ENCODE measurements at places on chromosomes 11 and 22.

DNA sequence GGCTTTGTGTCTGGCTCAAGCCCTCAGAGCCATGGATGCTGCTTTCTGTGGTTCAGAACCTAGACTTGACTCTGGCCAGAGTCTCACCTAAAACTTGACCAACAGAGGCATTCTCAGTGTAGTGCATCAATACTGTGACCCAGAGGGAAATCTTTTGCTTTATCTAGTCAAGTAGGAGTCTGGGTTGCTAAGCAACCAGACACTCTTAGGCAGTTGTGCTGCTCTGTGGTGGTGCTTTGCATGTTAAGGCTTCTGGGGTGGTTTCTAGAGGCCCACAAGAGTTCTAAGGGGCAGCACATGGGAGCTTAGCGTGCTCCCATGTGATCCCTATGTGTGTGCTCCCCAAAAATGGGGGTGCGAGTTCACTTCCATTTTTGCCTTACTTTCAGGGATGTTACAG lies 224.6 kb upstream of the PLET1 start:
- DNase-seq: no peak

- DNase-seq: no peak
Observed at GRCh38 chr11:61121192-61121831, 19.0 kb downstream of the CD5 start.

GRCh38 chr11:3177931-3178330 lies 12.8 kb upstream of the OSBPL5 start:
- no peak for DNase-seq

DNA sequence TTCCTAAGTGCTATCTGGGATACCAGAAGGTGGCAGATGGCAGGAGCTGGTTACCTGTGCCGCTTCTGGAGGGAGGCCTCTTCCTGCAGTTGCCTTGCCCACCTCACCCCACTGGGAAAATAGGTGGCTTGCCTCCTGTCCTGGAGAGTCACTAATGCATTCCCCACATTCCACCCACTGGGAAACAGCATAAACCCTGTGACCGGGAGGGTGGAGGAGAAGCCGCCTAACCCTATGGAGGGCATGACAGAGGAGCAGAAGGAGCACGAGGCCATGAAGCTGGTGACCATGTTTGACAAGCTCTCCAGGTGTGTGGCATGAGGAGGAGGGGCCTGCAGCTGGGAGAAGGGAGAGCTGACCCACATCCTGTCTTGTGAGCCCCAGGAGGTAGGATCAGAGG lies 5.6 kb downstream of the RIC8A start:
- DNase-seq: no peak

DNA sequence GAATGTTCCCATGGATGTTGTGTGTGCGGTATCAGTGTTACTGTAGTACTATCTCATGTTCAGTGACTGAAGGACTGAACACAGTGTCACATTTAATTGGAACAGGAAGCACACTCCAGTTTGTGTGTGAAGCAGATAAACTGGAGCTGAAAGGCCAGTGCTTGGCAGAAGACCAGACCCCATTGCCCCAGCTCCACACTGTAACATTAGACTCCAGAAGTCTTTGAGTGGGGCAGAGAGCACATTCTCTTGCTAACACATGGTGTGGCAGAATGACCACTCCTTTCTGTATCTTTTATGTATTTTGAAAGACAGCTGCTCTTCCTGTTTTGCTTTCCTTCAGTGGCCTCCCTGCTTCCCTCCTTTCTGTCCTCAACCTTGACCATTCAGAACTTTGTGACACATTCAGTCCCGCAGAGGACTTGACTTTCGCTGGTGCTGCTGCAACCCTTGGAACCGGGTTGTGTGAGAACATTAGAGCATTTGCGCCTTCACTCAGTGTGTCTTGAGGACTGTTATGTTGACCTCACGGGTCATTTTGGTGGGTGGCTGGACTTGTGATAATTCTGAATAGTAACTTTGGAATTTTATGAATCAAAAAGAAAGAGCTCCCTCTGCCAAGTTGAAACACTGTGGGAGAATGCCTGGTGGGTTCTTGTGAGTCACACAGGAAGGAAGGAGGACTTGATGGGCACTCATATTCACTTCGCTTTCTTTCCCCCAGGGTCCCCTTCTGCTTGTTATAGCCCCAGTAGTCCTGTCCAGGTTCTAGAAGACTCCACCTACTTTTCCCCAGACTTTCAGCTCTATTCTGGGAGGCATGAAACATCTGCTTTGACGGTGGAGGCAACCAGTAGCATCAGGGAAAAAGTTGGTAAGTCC lies 26.4 kb downstream of the AMOTL1 start:
- DNase-seq: no peak

- DNase-seq: no peak
Observed at GRCh38 chr22:45731041-45731797, 59.6 kb downstream of the ATXN10 start.

- no peak for DNase-seq
Observed at GRCh38 chr22:27032091-27032761, 374.8 kb downstream of the MIAT start.

DNA sequence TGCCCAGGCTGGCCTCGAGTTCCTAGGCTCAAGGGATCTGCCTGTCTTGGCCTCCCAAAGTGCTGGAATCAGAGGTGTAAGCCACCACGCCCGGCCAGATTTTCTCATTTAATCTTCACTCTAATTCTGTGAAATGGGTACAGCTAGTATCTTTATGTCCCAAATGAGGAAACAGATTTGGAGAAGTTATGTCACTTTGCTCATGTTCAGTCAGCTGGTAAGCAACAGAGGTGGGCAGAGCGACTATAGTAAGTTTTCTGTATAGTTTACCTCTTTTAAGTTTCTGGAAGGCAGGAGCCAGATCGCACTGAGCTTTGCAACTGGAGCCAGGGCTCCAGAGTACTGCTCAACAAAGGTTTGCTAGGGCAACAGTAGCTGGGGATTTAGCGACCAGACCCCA lies 33.2 kb downstream of the RCOR2 start:
- no peak for DNase-seq

DNA sequence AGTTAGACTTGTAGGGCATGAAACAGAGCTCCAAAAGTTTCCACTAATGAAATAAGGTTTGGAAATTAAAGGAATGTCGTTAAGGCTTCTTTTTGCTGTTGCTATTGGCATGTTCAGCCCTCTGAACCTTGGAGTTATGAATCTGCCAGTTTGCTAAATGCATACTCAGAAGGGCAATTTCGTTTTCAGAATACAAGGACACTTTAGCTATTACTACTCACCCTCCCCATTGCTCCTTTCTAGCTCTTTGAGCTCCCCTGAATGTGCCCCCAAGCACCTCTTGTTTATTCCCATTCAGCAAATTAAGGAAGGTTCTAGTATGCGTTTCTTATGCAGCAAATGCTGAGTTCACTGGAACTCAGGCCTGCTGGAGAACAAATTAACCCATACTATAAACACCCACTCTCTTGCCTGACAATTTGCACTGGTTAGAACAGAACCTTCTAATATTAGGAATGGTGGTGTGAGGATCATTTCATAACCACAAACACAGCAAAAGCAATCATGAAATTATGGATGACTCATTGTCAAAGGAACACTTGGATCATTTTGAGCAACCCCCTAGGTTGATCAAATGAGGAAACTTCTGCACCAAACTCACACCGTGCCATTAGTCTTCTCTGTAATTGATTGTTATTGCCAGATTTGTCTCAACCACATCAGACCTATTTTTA lies 26.2 kb upstream of the LIN7C start:
- DNase-seq: no peak

DNA sequence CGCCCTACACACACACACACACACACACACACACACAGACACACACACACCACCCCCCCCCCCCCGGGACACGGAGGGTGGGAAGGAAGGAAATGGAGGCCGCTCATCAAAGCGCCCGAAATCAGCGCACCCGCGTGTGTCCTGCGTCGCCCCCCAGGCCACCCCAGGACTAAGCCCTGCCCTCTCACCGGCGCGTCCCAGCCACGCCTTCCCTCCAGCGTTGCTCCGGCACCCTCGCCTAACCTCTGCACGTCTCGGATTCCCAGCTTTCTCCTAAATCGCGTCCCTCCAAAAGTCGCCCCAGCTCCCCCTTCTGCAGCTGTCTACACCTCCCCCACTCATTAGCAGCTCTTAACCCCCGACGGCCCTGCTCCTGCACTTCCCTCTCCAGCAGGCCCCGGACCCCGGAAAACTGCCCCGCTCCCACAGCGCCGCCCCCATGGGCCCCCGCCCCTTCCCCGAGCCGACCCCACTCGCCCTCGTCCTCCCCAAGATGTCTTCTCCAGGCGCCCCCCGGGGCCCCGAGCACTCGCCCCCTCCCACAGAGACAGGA lies 557 bp downstream of the PACSIN2 start:
- peak; percentile 22 for DNase-seq

DNA sequence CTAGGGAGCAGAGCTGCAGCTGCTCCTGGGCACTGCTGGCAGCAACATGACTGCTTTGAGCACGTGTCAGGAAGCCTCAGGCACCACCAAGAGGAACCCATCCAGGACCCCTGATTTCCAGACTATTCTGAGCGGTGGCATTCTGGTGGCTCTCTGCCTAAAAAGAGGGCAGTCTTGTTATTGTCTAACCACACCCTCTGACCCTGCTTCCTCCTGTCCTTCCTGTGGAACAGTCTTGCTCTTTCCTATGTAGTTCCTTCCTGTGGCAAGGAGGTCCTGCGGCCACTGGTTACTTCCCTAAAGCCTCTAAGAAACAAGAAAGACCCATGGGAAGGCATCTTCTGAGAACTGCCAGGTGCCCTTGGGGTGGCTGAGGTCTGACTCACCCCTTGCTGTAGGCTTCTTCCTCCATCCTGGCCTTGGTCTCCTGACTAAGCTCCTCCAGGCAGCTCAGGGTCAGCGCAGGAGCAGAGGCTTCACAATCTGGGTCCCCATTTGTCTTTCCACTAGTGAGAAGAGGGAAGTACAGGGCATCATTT lies 13.1 kb upstream of the LYVE1 start:
- no peak for DNase-seq

GRCh38 chr22:49702068-49702397 lies 125.6 kb downstream of the BRD1 start:
- no peak for DNase-seq

GRCh38 chr22:35450824-35451569 lies 51.1 kb downstream of the MCM5 start:
- DNase-seq: no peak

DNA sequence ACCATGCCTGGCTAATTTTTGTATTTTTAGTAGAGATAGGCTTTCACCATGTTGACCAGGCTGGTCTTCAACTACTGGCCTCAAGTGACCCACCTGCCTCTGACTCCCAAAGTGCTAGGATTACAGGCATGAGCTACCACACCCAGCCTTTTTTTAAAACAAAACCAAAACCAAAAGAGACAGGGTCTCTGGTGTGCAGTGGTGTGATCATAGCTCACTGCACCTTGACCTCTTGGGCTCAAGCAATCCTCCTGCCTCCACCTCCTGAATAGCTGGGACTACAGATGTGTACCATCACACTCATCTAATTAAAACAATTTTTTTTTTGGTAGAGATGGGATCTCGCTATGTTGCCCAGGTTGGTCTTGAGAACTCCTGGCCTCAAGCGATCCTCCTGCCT lies 77.7 kb downstream of the PTPRJ start:
- no peak for DNase-seq

DNA sequence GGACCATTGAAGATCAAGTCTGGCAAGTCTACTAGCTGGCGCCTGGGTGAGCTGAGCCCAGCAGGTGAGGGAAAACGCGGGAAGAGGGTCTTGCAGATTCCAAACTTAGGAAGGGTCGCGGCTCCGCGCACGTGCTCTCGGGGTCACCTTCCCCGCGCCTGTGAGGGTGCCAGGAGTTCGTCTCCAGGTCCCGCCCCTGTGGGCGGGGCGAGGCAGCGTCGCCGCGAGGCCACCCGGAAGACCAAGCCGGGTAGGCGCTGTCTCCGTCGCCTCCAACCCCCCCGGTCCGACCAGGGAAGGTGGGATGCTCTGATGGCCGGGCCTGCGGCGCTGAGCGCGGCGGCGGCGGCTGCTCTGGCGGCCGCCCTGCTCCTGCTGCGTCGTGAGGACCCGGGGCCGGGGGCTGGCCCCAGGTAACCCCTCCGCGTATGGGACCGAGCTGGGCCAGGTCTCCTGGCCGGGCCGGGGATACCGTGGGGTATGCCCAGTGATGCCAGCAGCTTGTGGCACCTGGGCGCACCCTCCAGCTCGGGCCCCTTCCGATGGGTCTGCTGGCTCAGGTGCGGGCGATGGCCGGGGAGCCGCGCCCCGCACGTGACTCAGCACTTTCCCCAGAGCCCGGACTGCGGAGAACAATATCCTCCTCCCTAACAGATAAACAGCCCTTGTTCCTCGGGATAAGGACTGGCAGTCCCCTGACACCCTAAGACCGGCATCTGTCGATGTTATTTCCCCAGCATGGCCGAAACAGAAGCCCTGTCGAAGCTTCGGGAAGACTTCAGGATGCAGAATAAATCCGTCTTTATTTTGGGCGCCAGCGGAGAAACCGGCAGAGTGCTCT lies at the start of gene HTATIP2:
Gene HTATIP2, plus strand, starts transcription at position 215 of the 841 bp plus-strand sequence. Its CDS starts 524 bp downstream, at position 739.
- DNase-seq: peak; percentile 55

GRCh38 chr11:8369592-8370205 lies 106.0 kb upstream of the LMO1 start:
- no peak for DNase-seq

DNA sequence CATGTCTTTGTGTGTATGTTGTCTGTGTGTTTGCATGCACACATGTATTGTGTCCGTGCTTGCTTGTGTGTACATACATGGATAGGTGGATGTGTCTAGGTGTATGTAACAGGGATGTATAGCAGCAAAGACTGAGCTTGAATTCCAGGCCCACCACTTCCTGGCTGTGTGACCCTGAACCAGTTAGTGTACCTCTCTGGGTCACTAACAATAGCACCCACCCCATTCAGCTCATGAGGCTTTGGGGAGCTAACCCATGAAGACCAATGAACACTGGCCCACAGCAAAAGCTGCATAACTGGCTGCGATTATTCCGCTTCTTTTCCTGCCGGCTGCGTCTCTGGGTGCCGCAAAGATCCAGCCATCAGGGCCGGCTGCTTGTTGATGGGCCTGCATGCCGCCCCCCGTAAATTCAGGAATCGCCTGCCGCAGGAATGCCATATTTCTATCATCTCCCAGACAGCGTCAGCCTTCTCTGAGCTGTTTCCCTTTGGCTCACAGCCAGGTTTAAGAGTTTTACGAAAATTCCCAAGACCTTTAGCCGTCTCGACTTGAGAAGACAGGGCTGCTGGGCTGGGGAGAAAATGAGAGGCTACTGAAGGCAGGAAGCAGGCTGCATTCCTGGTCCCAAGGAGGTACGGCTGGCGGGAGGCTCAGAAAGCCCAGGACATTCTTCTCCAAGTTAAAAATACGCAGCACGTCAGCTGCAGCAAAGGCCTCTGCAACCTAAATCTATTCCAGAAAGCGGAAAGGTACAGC lies 224.6 kb downstream of the MN1 start:
- DNase-seq: no peak

Measured in activated CD4-positive, alpha-beta T cell treated with anti-CD3 and anti-CD28 coated beads for 1 hour (primary cell).